ENCODE measurements at places on chromosomes 1 and 21. TPM values are rescaled to one million over a fixed set of nuclear protein-coding genes. Genes with fewer than 3 reads are reported as not detected.

DNA sequence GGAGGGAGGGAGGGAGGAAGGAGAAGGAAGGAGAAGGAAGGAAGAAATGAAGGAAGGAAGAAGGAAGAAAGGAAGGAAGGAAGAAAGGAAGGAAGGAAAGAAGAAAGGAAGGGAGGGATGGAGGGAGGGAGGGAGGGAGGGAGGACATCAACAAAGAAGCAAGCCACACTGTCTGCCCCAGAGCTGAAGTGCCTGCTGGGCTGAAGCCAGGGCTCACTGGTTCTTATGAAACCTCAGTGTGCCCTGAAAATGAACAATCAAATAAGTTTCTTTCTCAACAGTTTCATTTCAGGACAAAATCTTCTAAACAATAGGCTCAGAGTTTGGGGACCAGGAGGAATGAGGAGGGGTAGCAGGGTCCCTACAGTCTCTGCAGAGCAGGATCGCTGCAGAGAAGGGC, 21.1 kb downstream of the ARHGEF19 start:
- DNase-seq, result no peak

- no peak for DNase-seq
Observed at GRCh38 chr1:153246825-153247224, 12.7 kb upstream of the LORICRIN start.

DNA sequence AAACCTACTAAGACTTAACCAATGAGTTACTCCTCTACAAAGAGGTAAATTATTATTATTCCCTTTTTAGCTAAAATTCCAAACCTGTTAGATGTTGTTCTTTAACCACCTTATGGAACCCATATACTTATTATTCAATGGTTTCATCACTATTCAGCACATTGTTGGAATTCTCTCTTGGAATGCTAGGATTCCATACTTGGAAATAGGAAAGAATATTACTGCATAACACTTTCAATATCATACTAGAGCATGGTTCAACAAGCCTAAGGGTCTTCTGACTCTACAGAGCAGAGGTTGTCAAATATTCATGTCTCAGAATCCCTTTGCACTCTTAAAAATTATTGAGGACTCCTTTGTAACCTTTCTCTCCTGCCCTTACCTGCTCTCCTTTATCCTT, 69.4 kb downstream of the DEGS1 start:
- no peak for DNase-seq

GRCh38 chr1:36889478-36890226, 144.7 kb downstream of the GRIK3 start:
- DNase-seq, result no peak

DNA sequence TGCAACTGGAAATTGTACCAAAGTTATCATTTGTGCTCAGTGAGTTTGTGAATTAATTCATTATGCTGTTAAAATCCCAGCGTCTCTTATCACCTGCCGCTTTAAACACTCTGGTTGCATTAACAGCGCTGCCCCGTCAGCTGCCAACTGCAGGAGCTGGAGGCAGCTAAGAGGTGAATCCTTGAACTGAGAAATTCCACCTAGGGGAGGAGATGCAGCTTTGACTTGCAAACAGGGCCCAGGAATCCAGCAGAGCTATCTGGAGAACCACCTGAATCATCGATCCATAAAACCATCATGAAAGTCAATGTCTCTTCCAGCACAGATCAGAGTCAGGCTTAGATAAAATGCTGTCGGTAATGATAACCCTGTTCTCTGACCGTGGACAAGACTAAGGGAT, 140.7 kb upstream of the PTBP2 start:
- no peak for DNase-seq

GRCh38 chr1:232372841-232373440, 257.0 kb downstream of the SIPA1L2 start:
- no peak for DNase-seq

- peak; percentile 31 for DNase-seq
Observed at GRCh38 chr1:29655945-29656850, 419.9 kb downstream of the PTPRU start.

GRCh38 chr1:39183503-39184353, 20.8 kb upstream of the MACF1 start:
- no peak for DNase-seq

DNA sequence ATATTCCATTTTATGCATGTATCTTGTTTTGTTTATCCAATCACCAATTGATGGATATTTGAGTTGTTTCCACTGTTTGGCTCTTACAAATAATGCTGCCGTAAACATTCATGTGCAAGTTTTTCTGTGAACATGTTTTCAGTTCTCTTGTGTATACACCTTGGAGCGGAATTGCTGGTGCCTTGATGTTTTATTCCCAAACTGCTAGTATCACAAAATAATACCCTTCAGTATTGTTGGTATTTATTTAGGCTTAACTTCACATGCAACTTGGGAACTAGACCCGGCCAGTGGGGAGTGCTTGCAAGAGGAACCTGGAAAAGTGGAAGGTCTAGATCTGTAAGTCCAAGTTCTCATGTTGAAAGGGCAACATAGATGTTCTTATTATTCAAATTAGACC, 115.9 kb downstream of the CRYAA start:
- no peak for DNase-seq

- DNase-seq, result no peak
Observed at GRCh38 chr21:29449306-29449950, 150.7 kb downstream of the BACH1 start.

- DNase-seq, result no peak
Observed at GRCh38 chr1:1125945-1126344, 10.1 kb upstream of the C1orf159 start.

- DNase-seq, result no peak
Observed at GRCh38 chr21:32359719-32360260, 33.0 kb downstream of the URB1 start.

- no peak for DNase-seq
Observed at GRCh38 chr1:150628766-150629114, 672 bp downstream of the ENSA start.

DNA sequence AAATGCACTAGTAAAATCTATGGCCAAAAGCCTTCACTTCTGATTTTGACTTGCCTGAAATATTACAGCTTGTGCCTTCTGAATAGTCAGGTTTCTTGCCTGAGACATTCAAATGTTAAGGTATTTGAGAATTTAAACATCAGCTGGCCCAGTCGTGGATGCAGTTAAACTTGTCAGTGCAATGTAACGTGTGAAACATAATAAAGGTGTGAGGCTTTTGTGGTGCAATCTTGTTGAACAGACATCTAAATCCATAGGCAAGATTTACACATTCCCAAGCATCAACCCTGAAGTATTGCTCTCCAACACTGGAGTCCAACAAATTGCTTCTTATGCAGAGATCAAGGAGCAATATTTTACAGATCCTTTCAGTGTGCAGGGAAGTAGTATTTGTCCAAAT, 4.4 kb downstream of the CCN1 start:
- DNase-seq, result no peak

- DNase-seq, result no peak
Observed at GRCh38 chr1:53734650-53735211, 4.2 kb downstream of the GLIS1 start.

DNA sequence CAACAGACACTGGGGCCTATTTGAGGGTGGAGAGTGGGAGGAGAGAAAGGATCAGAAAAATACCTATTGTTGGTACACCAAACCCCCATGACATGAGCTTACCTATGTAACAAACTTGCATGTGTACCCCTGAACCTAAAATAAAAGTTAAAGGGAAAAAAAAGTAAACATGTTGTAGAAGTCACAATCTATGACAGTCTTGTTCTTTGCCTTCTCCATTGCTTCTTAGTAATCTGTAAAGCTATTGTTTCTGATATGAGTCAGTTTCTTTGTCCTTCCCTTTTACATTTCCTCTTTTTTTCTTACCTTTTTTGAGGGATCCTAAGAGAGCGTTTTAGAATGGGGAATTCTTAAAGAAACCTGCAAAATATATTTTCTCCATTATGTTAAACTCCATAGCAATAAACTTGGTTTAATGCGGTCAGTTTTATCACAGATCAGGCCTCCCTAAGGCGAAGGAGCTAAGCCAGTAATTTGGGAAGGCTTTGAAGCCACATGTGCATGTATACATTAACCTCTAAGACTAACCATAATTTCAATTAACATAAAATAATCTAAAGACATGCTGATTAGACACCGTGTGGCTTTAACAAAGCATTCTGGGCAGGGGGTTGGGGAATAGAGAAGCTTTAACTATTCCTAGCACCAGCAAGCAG, 77.8 kb upstream of the C1orf105 start:
- no peak for DNase-seq

DNA sequence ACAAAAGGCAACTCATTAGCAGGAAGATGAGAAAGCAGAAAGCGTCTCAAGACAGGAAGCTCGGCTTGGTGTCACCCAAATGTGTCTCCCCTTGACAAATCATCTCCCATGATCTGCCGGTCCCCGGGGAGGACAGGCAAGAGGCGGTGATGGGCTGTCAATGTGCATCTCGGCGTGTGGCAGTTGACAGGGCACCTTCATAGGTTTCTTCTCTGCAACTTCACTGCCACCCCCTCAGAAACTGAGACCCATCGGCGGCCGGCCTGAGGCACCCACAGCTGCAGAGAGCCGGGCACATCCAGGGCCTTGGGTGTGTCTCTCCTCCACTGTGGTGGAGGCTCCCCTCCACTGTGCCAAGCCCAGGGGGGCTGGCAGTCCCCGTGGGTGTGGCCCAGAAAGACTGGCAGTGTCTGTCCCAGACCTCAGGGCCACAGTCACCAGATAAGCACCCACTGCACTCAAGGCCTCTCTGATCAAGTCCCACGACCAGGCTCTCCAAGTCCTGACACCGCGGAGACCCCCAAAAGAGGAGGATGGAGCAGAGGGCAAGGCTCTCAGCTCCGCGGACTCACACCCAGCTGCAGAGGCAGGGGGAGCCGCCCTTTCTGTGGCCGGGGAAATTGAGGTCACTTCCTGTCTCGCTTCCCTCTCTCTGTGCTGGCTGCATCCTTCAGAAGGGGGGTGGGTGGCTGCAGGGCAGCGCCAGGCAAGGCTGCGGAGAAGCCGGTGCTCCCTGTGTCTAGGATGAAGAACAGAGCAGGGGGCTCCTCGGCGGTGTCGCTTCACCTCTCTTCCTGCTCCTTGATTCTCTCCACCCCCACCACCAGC, 39.6 kb upstream of the LBR start:
- no peak for DNase-seq

DNA sequence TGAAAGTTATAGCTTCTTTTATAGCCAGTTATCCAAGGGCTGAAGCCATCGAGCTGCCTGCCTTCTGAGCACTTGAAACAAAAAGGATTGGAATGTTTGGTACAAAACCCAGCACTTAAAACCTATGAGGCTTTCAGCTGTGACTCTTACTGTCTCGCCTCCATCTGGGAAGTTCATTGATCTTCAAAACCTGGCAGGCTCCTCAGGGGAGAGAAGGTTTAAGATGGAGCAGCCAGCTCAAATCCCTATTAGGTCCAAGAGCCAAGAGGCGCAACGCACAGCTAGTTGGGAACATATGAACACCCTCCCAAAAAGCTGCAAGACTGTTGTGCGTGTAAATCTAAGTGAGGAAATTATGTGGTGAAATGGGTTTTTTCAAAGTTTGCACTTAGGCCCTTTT, 33.4 kb downstream of the BACE2 start:
- DNase-seq, result no peak

GRCh38 chr1:244988521-244988920, 124.2 kb upstream of the HNRNPU start:
- no peak for DNase-seq

DNA sequence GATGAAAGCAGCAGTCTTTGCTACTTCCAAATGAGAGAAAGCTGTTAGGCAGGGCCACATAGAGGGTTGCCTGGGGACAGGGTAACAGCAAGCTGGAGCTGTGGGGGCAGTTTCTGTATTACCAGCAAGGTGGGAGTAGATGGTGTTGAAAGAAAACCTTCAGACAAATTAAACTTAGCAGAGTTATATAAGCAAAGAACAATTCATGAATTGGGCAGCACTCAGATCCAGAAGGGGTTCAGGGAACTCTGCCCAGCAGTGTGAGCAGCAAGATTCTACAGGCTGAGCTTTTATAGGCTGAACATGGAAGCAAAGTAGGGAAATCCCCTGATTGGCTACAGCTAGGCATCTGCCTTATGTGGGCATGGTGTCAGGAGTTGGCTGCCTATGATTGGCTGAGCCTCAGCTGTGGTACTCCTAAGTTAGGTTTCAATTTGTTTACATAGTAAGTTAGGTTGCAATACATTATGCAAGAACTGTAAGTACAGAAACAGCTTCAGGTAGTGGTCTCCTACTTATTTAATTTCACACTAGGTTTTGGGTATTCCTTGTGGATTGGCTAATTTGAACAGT, 64.1 kb upstream of the TMPRSS2 start:
- no peak for DNase-seq

GRCh38 chr1:172142324-172142723, 278.2 kb upstream of the C1orf105 start:
- no peak for DNase-seq

DNA sequence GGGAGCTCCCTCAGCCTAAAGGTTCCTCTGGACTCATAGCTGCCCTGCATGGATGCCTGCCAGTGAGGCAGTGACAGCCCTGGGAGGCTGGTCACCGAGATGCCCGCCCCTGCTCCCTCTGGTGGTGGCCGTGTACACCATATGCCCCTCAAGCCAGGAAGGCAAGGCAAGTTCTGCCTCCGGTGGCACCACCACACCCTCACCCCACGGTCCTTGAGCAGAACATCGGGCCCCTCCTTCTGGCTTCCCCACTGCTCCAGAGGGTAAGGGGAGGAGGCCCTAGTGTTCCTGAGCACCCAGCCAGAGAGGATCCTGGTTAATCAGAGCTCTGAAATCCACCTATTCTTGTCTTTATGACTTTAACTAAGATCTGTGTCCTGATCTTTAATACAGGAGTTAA, 1.5 kb upstream of the S100A14 start:
- peak; percentile 49 for DNase-seq

GRCh38 chr1:233379869-233380438, 52.4 kb downstream of the MAP3K21 start:
- no peak for DNase-seq

GRCh38 chr1:180381184-180381580, 121.2 kb downstream of the ACBD6 start:
- DNase-seq, result no peak

DNA sequence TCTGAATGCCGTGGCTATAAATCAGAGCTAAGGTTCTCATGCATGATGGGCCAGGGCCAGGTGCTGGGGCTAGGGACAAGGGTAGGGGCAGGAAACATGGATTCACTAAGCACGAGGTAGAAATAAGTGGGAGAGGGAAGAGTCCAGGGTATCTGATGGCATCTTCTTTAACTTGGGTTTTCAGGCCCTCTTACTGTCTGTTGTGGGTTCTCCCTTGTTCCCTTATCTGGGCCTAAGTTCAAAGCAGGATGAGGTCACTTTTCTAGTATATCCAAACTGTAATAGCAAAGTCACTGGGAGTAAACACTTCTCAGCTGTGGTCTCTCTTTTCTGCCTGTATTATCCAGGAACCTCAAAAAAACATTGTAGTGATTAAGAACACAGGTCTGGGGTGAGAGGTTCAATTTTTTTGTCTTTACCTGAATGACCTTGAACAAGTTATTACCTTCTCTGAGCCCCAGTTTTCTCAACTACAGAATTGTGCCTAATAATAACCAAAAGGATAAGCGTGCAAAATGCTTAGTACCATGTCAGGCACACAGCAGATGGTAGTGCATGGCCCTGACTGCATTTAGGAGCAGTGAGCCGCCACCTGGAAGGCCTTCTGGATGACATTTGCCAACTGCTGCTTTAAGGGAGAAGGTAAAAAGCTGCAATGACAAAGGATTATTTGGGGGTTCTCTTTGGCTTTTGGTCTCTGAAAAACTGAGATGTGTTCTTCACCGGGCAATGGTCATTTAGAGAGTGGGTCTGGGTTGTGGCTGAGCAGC, 53.6 kb upstream of the A3GALT2 start:
- no peak for DNase-seq

The FAM151A gene
- not detected for total RNA-seq

The FCMR gene
- not detected for total RNA-seq

The IL19 gene
- total RNA-seq, result not detected

The TIPRL gene
- total RNA-seq, result 33.5 TPM

The TSPAN1 gene
- not detected for total RNA-seq

The MYOM3 gene
- total RNA-seq, result not detected

The THEM5 gene
- total RNA-seq, result not detected

The PIGR gene
- not detected for total RNA-seq

The RIMS3 gene
- total RNA-seq, result 22.9 TPM

Measured in neural crest cell (in vitro differentiated cells).